ENCODE measurements at places on chromosomes 6 and 20.
A peak's percentile ranks its signal among the peaks of the same experiment; 100 is the strongest.

DNA sequence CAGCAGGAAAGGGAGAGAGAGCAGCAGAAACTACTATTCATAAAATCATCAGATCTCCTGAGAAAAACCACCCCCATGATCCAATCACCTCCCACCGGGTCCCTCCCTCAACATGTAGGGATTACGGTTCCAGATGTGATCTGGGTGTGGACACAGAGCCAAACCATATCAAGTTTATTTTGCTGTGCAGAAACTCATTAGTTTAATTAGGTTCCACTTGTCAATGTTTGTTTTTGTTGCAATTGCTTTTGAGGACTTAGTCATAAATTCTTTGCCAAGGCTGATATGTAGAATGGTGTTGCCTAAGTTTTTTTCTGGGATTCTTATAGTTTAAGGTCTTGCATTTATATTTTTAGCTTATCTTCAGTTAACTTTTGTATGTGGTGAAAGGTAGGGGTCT is 422.0 kb upstream of the HS3ST5 start:
- no peak for DNase-seq

DNA sequence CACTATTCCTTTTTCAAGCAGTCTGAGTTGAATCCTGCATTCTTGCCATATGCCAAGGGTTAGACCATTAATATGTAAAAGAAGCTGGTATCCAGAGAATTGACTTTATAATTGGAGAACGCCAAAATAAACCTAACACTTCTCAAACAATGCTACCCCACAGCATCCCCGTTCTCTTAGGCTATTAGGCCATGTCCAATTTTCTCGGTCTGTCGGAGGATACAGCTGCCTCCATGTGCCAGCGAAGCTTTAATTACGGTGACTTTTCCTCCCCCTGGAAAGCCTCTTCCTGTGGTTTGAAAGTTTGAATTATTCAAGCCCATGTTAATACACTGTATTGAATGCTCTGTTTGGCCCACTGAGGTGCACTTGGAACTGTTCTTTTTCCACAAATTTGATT is 60.5 kb downstream of the HS3ST5 start:
- no peak for DNase-seq

GRCh38 chr6:15518057-15518456 is 144.8 kb downstream of the DTNBP1 start:
- DNase-seq, result no peak

DNA sequence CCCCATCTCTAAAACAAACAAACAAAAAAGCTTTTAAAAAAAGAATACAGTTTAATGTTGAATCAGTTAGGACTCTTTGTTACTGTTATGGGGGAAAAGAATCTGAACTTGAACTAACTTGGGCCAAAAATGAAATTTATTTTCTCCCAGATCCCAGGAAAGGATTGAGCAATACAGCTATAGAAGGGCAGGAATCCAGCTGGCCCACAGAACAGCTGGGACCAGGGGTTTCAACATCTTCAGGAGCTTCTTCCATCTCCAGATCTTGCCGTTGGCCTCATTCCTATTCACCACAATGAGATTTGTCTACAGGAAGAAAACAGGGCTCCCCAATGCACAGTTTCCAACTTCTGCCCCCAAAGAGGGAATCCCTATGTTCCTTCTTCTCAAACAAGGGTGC is 43.2 kb upstream of the AKAP12 start:
- peak; percentile 72 for DNase-seq

DNA sequence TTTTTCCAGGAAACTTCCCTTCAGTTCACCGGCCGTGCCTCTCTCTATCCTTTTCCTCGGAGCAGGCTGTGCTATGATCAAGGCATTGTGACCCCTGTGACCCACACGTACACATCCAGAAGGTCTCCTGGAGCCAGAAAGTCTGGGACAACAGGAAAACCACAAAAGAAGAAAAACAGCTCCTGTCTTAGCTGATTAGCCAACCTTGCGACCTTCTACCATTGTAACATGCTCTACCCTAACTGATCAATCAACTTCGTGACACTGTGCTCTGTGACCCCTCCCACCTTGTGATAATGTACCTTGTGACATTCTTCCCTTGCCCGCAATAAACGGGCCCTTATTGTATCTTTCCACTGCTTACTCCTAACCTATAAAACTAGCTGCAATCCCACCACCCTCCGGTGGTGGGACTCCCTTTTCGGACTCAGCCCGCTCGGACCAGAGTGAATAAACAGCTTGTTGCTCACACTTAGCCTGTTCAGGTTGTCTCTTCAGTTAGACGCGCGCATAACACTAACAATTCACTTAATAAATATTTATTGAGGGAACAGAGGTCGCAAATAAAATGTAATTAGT is 24.2 kb downstream of the ZNF311 start:
- peak; percentile 68 for DNase-seq

DNA sequence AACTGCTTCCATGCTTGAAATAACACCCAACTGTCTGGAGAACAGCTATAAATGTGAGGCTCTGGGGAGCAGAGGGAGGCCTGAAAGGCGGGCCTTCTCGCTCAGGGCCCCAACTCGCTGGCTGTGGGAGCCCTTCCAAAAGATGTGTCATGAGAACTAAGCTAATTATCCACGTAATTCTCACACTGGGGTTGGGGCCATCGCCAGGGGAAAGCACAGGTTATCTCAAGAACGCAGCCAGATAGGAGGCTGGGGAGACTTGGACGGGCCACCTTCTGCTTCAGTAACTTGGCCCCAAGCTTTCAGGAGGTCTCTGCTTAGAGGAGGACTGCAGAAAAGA is 1.6 kb downstream of the PXDC1 start:
- DNase-seq, result peak; percentile 60

GRCh38 chr20:22544462-22544861 is 39.9 kb downstream of the FOXA2 start:
- DNase-seq, result no peak

Measured in AG08395 (cell line).